ENCODE measurements at places on chromosomes 2 and 18.
A peak's percentile ranks its signal among the peaks of the same experiment; 100 is the strongest.

- DNase-seq: no peak
These were observed 246.7 kb upstream of the EPAS1 start for GRCh38 chr2:46050489-46050888.

DNA sequence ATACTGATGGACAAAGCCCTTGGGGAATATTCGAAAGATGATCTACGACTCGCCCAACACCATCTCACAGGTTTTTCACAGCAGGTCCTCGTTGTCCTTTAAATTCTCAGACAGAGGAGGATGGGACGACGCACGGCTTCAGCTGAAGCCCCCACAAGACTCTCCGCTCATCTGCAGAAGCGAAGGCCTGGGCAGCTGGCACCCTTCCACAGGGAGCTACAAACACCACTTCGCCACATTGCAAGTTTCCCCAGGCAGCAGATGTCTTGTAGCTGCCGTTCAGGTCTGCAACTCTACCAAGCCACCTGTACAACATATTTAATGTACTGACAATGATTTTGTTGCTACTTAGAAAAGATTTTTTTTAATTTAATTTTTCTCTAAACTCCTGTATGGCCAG is 642.9 kb downstream of the ZEB2 start:
- DNase-seq: no peak

DNA sequence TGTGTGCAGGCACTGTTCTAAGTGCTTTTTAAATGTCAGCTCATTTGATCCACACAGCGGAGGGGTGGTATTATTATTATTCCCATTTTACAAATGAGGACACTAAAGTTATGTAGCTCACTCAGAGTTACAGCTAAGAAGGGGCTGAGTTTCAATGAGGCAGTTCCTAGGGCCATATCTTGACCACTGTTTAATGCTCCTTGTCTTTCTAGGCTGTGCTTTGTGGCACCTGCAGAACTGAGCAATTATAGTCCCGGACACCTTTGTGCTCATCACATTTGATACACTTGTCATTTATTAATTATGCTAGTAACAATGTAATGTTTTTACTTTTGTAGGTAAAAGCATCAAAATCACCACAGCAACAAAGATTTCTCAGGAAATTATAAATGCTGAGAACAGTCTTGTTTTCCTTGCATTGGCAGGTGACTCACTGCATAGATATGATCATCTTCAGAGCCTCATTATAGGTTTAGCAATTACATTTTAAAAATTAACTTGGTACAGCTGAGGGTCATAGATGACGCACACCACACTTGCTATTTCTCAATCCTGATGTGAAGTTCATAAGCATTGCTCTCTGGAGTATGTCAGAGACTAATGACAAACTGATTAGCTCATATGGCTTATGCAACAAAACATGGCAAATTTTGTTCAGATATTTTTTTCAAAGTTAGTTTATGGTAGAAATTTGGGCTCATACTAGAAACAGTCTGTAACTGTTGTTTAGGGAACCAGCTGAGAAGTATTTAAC is 366.8 kb downstream of the TGIF1 start:
- no peak for DNase-seq

DNA sequence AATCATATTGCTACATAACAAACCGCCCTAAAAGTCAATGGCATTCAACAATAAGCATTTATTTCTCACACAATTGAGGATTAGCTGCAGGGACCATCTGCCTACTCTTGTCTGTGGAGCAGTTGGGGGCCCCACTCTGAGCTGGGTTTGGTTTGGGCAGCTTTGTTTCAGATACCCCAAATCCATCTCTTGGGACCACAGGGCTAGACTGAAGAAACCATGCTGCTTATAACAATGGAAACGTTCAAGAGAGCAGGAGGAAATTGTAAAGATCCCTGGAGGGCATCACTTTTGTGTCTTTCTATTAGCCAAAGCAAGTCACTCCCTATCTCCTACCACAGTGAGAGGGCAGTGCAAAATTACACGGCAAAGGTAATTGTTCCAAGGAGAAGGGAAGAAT is 146.5 kb upstream of the MGAT5 start:
- no peak for DNase-seq

DNA sequence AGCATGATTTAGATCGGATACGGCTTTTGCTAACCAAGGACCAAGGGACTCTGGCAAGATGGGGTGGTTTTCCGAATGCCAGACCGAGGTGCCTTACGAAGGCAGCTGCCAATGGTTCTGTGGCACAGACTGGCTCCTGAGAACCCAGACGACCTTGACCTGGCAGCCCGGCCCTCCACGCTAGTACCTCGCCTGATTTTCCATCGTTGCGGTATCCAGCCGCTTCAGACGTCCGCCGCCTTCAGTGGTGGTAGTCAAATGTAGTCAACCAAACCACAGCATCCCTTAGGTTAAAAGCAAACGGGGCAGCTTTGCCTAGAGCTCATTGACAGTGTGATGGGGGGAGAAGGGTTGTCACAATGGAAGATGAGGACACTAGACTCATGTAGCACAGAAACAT is 42.6 kb downstream of the GBX2 start:
- no peak for DNase-seq

DNA sequence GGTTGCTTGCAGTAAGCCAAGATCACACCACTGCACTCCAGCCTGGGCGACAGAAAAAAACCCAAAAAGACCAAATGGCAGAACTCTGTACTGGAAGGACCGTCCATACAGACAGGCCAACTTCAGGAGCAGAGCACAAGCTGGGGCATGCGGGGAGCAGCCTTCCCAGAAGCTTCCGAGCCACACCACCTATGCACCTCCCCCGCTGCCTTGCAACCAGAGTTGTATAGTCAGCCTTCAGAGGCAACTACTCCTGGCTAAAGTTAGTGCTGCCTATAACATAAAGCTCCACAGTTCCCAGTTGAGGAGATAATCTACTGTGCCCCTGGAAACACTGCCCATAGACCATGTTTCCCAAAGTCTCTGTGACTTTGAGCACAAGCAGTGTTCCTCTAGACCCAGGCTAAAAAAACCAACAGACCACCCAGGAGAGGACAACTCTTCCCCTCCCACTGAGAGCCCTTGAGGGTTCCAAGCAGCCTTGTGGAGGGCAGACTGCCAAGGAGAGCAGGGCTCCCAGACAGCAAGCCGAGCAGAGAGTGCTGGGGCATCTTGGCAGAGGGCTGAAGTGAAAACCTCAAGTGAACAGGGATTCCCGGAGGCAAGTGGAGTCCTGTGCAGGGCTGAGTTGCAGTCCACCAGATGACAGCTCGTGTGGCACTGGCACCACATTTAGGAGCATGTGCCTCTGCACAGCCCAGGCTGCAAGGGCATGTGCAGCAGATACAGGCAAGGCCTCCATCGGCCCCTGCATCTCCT is 6.8 kb downstream of the SFT2D3 start:
- DNase-seq: no peak

- DNase-seq: no peak
These were observed 14.6 kb downstream of the PARD6G start for GRCh38 chr18:80232710-80233109.

DNA sequence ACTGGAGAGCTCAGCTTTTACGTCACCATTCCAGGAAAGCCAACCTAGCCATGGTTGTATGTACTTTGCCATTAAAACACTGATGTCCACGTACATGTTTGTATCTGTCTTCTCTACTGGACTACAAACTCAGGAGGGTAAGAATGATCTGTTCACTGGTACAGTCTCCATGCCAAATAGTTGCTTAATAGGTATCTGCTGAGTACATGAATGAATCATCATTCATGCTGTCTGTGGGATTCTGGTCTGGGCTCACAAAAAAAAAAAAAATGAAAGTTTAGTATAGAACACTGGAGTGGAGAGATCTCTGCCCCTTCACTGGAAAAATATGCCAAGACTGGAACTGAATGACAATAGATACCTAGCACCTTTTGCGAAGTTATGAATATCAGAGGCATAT is 102.6 kb upstream of the ITGA4 start:
- no peak for DNase-seq

- DNase-seq: no peak
These were observed 685.2 kb downstream of the IRS1 start for GRCh38 chr2:226114436-226114835.

DNA sequence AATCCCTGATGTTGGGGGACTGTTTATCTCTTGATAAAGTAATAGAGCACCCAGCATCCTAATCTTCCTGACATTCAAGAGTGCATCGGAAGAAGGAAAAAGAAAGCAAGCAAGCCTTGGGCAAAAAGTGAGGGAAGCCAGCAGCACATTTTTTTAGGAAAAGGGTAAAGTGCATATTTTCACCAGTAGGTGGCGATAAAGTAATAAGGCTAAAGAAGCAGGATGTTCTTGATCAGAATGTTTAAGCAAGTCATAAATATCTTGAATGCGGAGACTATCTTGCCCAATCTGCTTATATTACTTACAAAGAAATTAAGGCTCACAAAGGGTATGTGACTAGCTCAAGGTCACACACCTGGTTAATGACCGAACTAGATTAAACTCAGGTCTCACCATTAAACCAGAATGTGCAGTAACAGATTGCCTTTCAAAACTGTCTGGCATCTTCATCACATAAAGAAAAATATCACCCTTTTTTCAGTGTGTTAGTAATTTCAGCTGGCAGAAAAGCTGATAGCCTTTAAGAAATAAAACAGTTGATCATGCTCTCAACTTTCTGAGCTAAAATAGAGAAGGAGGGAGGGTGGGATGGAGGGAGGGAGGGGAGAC is 83.8 kb downstream of the VIT start:
- DNase-seq: no peak

- DNase-seq: no peak
These were observed 17.3 kb downstream of the ACADL start for GRCh38 chr2:210207929-210208328.

GRCh38 chr2:120959426-120959825 is 223.8 kb downstream of the GLI2 start:
- DNase-seq: no peak

DNA sequence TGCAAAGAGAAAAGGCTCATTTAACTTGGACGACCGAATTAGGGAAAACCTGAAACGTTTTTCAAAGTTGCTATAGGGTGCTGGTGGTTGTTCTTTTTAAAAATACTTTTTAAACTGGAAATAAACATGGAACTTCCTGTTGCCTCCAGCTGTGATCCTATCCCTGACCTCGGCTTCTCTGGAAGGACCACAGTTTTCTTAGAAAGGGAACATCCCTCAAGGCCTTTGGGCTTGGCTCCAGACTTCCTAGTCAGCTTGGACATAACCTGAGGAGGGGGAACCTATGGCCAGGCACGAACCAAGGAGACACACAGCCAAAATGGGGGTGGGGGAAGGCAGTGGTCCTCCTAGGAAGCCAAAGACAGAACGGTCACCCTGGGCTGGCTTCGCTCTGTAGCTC is 57.7 kb downstream of the CENPO start:
- DNase-seq: no peak

- no peak for DNase-seq
These were observed 95.0 kb downstream of the PRPF40A start for GRCh38 chr2:152622219-152622618.

GRCh38 chr18:40907842-40908241 is 1047.2 kb upstream of the PIK3C3 start:
- DNase-seq: no peak

GRCh38 chr2:240903191-240904060 is 2.7 kb upstream of the CROCC2 start:
- no peak for DNase-seq

- no peak for DNase-seq
These were observed 755.7 kb upstream of the HS6ST1 start for GRCh38 chr2:129074298-129074920.

DNA sequence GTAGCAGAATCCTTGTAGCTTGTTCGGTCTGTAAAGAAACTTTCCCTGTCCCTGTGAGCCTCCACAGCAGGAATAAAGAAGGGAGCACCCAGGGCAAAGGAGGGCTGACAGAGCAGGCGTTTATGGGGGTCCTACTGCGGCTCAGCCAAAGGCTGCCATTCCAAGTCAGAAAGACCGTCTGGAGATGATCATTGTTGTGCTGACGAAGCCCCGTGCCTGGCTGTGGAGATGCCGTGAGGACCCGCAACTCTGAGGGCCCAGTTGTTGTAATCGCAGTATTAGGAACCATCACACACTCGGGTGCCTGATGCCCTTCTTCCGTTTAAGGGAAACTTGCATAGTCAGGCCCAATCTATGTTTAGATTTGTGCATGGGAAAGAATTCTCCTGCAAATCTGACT is 16.9 kb upstream of the VWA3B start:
- DNase-seq: no peak

DNA sequence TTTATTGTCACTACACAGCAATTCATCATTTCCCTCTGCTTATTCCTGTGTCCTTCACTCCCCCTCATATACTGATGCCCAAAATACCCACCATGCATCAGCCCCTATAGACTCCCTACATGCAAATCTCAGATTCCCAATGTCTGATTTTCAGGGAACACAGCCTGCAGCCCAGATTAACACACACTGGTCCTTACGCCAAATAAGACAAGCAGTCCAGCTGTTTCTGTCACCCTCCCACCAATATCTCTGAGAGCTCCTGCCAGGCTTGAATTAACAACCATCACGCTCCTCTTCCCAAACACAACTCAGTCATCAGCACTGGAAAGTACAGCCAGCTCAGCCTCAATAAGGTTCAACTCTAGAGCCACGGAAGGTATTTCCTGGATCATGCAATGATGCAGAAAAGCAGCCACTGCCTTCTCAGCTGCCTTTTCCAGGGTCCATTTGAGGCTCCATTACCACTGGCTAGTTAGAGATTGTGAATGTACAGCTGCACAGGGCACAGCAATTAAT is 39.0 kb upstream of the SLC35F5 start:
- DNase-seq: no peak

- no peak for DNase-seq
These were observed 47.0 kb upstream of the PPP1CB start for GRCh38 chr2:28704621-28705020.

- peak; percentile 86 for DNase-seq
These were observed 16.8 kb upstream of the HES6 start for GRCh38 chr2:238256594-238257104.

GRCh38 chr2:225040856-225041206 is 1.4 kb downstream of the DOCK10 start:
- DNase-seq: peak; percentile 60
